ENCODE measurements at places on chromosomes 6 and 20.

- no peak for DNase-seq
Measured at GRCh38 chr20:47757145-47758035, 27.9 kb downstream of the SULF2 start.

DNA sequence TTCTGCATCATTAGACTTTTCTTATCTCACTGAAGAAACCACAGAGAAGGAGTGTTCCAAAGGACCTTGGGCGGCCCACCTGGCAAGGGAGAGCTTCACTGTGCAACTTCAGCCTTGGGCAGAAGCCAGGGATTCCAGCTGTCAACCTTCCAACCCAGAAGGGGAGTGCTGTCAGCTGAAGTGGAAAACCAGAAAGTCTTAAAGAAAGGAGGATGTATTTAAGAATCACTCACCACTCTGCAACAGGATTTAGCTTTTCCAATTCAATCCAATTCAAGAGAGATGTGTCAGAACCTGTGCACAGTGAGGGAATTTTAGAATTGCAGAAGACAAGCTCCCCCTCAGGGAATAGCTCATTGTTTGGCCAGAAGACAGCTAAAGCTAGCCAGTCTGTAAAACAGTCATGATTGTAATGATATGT, 553.7 kb downstream of the CD83 start:
- DNase-seq, result no peak

DNA sequence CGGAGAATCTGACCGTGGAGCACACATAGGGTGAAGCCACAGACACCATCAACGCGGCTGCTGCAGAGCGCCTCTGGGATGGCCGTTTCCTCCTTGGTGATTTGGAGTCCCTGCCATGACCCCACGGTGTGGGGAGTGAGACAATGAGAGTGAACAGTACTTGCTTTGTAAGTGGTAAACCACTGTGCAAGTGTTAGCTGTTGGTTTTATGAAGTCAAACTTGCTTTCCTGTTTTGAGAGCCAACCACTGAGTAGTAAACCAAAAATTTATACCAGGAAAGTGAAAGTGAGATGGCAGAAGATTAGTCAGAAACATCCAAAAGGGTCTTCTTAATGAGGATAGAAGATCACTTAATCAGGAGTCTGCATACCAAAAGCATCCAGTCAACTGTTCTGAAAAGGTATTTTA, 160.7 kb downstream of the FOXC1 start:
- DNase-seq, result no peak

GRCh38 chr6:1129131-1129530, 182.8 kb upstream of the FOXQ1 start:
- DNase-seq, result no peak

DNA sequence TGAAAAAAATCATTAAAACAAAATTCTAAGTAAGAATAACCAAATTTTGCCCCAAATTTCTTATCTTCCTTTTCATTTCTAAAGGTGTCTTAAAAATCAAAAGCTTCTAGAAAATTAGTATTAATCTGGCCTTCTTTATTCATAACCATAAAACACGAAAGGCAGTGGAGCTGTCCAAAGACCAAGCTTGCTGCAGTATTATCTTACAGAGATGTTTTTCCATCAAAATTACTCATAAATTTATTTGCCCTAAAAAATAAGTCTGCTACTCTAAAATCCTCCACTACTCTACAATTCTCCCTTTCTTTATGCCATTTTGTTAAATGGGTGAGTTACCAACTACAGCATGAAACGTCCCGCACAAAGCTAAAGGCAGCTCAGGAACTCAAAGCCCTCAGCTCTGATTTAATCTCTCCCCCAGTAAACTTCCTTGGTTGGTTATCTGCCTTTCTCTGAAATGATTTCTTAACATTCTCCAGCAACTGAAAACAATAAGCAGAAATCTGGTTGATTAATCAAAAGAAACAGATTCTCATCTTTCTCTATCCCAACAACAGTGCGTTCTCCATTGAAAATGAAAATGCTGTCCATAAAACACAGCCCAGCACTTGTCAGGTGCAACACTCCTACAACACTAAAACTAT, 2.1 kb downstream of the USP49 start:
- no peak for DNase-seq
